ENCODE measurements at places on chromosomes 2 and 18.

GRCh38 chr2:128732976-128733431 is 414.3 kb upstream of the HS6ST1 start:
- H3K4me1 ChIP-seq = no peaks in the 10 kb centered on the region
- H3K27me3 ChIP-seq = peaks cover 37% of the 10 kb centered on the region
- no peaks in the 10 kb centered on the region for H3K36me3 ChIP-seq
- H3K4me3 ChIP-seq = no peak overlapping the region
- H3K27ac ChIP-seq = no peak overlapping the region
- no peak for DNase-seq

DNA sequence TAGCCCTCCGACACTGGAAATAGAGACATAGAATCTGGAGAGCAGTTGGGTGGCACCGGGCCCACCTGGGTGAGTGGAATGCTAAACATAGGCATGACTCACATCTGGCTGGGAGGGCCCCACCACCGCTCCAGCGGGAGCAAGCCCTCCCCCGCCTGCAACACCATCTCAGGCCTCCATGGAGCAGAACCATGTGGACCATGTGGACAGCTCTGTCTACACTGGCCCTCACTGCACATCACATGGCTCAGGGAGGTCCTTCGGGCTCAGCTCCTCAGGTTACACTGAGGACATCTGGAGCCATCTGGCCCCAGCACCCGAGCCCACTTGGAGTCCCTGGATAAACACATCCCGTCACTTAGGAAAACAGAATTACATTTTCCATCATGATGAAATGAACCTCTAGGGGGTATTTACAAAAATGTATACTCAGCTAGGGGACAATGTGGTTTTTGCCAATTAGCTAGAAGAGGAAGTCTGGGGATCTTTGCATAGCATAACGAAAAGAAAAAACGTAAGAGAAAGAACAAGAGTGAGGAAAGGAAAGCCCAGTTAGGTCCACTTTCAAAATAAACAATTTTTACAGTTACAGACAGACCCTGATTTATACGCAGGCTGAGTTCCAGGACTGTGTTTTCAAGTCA is 30.7 kb upstream of the MLPH start:
- H3K27me3 ChIP-seq = peaks cover 38% of the 10 kb centered on the region
- no peak overlapping the region for H3K4me3 ChIP-seq
- H3K27ac ChIP-seq = no peak overlapping the region

DNA sequence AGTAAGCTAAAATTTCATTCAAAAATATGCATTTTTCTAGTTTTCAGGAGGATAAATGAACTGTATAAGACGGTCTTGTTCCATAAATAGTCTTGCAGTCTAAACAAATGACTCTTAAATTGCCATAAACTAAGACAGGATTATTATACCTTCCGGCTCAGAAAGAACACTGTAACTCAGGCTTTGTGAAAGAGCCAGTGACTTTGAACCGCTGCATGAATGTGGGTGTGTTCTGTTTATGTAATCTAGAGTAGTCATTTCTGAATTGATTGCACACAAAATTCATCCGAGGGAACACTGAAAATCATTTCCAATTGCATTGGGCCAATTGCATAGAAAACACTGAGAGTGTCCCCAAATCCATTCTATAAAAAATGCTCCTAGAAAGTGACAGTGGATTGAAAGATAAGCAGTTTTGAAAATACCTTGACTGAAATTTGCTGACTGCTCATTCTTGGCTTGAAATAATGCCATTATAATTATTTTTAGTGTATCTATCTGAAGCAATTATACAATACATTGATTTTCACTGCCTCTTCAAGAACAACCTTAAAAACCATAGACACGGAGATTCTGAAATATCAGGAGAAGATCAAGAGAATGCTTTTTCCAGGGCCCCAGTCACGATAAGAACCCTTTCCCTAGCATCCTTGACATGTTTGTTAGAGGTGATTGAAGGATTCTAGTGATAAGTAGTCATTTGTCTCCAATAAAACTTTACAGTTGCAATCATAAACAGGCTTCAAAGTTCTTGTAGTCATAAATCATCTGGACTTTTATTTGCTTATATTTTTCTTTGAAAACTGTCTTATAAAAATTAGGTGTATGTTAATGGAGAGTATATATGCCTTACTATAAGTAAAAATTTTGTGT is 55.4 kb downstream of the CNTNAP5 start:
- H3K27ac ChIP-seq = no peak overlapping the region
- H3K36me3 ChIP-seq = no peaks in the 10 kb centered on the region
- no peak overlapping the region for H3K4me3 ChIP-seq
- no peaks in the 10 kb centered on the region for H3K27me3 ChIP-seq

DNA sequence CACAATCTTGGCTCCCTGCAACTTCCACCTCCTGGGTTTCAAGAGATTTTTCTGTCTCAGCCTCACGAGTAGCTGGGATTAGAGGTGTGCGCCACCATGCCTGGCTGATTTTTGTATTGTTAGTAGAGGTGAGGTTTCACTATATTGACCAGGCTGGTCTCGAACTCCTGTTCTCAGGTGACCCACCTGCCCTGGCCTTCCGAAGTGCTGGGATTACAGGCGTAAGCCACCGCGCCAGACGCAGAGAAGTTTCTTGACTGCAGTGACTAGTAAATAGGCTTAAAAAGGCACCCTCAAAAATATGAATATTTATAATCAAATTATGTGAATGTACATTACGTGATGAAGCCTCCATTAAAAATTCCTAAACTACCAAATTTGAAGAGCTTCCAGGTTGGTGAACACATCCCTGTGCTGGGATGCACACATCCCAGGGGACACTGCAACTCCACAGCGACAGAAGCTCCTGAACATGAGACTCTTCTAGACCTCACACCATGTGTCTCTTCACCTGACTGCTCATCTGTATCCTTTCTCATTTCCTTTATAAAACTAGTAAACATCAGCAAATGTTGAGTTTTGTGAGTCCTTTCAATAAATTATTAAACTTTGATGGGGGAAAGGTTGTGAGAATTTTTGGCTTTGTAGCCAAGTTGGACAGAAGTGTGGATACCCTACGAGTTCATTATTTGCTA is 203.3 kb upstream of the SPOPL start:
- no peak overlapping the region for H3K4me3 ChIP-seq
- H3K4me1 ChIP-seq = 0 out of 2 replicates have a peak, but pooled peaks cover 5% of the 10 kb centered on the region
- no peaks in the 10 kb centered on the region for H3K36me3 ChIP-seq
- H3K27me3 ChIP-seq = no peaks in the 10 kb centered on the region
- DNase-seq = no peak
- H3K27ac ChIP-seq = no peak overlapping the region

DNA sequence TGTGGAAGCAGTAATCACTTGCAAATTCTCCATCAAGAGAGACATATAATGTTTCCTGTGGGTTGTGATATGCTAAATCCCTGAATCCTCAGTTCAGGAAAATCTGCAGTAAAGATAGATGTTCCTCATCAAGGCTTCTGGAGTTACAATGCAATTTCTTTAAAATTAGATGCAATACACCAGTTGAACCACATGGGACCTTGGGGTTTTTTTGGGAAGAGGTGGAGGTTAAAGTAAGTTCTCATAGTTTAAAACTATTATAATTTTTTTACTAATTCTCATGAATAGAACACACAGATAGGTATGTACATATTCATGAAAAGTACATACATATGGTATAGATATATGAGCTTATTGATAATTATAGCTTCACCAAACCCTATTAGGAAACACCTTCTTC is 496.2 kb downstream of the SATB2 start:
- H3K4me3 ChIP-seq = no peak overlapping the region
- DNase-seq = no peak
- no peak overlapping the region for H3K27ac ChIP-seq
- H3K4me1 ChIP-seq = no peaks in the 10 kb centered on the region
- no peaks in the 10 kb centered on the region for H3K27me3 ChIP-seq
- H3K36me3 ChIP-seq = no peaks in the 10 kb centered on the region

DNA sequence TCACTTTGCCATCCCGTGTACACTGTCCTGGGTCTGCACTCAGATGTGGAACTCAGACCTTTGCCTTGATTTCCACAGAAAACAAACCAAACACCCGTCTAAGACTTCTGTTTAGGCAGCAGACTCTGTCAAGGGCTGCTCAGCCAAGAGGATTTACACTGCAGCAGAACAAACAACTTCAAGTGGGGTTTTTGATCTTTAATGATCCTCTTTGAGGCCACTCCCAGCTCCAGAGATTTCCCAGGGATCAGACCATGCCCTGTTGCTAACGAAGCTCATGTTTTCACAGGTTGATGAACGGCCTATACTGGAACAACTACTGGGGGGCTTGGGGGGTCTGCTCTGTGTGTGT is 52.5 kb upstream of the LGALSL start:
- DNase-seq = no peak
- no peaks in the 10 kb centered on the region for H3K36me3 ChIP-seq
- peak overlapping the region; percentile 59 for H3K4me3 ChIP-seq
- H3K27me3 ChIP-seq = no peaks in the 10 kb centered on the region

DNA sequence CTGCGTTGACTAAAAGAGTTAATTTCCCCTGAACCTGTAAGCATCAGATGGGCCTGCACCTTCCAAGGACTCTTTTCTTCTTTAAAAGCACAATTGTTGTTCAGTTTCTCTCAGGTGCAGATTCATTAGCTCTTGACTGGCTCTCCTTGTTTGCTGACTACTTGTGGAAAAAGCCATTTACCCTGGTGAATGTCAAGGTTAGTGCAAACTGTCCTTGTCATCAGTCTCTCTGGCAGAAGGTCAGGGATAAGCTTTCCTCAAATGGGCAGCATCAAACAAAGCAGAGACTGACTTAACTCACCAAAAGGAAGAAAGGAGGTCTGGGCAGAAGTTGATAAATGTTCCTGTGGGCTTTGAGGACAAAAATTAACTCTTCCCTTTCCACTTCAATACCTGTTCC is 922.7 kb downstream of the BCL11A start:
- H3K27ac ChIP-seq = no peak overlapping the region
- DNase-seq = no peak
- H3K4me3 ChIP-seq = no peak overlapping the region
- H3K27me3 ChIP-seq = no peaks in the 10 kb centered on the region

All from HepG2 (cell line).